ENCODE measurements at places on chromosomes 1 and 21.

DNA sequence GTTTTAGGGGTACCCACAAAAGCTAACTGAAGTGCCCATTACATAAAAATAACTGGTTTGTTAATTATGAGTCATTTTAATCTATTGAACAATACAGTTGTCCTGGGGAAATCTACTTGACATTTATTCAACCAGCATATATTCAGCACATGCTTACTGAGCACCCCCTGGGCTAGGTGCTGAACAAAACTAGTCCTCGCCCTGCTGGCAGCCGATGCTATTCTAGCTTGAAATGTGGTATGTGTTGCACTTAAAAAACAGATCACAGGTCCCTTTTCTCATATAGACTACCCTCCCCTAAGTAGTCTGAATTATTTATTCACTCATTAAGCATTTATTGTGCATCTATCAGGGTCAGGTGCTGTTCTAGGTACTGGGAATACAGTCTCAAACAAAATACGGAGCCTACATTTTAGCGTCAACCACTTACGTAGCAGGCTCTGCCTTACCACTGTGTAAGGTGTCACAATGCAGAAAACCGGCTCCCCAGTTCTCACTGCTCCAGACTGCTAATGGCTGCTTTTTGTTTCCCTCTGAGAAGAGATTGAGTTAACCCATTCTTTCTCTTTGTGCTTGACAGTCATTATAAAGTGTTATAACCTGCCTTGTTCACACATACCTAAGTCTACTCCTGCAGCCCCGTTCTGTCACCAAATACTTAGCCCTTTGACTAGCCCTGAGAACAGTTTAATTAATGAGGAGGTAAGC lies 57.1 kb downstream of the ADCY10 start:
- no peak for DNase-seq

- DNase-seq, result peak; percentile 27
Observed at GRCh38 chr1:207049974-207050391, 1.0 kb downstream of the YOD1 start.

DNA sequence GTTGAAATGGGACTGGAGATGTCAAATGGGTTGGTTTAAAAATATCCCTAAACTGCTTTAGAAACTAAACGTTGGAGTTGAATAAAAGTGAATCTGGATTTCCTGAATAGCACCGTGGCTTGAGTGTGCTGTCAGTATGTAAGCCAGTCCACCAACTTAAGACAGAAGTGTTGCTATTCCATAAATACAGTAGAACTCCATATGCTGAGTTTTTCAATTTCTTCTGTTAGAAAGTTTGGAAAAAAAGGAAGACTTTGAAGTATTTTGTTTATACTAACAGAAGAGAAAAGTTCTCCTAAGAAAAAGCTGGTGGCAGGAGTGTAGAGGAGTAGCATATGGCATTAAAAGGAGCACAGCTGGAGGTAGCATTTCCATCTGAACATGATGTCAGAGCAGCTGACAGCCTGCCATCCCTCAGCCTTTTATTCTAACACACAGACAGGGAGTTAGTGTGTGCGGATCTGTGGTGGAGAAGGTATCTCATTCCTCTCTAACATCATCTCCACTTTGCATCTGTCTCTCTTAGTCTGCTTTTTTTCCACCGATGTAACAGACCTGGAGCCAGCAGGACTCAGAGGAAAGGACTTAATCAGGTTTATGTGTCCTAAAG lies at the start of gene ZBTB18:
TSS of gene ZBTB18 (plus strand) at position 449 of the 610 bp plus-strand sequence. CDS start at position 598, 149 bp downstream.
- DNase-seq, result no peak

- no peak for DNase-seq
Observed at GRCh38 chr1:77584884-77585283, 97.6 kb downstream of the ZZZ3 start.

DNA sequence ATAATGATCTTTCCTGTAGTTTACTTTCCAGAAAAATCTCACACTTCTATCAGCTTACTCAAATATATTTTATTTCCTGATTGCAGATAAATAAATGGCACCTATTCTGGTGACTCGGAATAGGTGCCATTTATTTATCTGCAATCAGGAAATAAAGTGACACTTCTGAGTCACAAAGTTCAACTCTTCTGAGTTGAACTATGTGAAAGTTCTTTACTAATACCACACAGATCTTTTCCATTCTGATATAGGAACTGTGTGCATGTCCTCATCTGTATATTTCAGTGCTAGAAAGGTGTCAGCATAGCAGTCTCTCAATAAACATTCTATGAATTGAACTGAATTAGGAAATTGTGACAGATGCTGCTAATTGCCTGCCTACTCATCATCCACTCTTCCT lies 4.9 kb upstream of the VCAM1 start:
- DNase-seq, result no peak

DNA sequence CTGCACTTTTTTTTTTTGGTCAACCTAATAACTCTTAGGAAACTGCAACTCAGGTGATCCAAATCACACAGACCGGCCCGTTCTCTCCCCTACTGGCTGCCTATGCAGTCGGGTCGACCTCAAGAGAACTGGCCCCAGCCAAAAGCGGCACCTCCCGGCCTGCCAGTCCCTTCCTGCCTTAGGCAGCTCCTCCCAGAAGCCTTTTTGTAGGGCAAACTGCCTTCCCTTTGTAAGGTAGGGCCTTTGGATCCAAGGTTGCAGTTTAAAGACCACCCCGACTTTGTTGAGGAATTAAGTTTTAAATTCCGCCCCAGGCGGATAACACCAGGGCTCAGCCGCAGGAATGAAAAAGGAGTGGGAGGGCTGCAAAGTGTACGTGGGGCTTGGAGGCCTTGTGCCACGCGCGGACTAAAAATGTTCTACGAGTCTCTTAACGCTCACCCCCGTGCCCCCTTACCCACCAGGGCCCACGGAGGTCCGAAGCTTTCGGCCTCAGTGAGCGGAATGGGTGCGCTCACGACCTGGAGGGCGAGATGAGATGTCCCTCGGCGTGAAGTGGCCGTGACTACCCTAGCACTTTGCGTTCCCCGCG lies 642 bp upstream of the ST3GAL3 start:
- peak; percentile 22 for DNase-seq

DNA sequence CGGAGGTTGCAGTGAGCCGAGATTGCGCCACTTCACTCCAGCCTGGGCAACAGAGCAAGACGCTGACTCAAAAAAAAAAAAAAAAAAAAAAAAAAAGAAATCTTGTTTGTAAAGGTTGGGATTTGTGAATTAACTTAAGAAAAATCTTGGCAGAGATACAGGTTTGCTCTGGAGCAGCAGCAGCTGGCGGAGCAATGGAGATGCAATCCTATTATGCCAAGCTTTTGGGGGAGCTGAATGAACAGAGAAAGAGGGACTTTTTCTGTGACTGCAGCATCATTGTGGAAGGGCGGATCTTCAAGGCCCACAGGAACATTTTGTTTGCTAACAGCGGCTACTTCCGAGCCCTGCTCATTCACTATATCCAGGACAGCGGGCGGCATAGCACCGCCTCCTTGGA lies 5.6 kb downstream of the ZBTB8B start:
- DNase-seq, result no peak

- DNase-seq, result no peak
Observed at GRCh38 chr1:151799179-151800022, 5.8 kb downstream of the LINGO4 start.

DNA sequence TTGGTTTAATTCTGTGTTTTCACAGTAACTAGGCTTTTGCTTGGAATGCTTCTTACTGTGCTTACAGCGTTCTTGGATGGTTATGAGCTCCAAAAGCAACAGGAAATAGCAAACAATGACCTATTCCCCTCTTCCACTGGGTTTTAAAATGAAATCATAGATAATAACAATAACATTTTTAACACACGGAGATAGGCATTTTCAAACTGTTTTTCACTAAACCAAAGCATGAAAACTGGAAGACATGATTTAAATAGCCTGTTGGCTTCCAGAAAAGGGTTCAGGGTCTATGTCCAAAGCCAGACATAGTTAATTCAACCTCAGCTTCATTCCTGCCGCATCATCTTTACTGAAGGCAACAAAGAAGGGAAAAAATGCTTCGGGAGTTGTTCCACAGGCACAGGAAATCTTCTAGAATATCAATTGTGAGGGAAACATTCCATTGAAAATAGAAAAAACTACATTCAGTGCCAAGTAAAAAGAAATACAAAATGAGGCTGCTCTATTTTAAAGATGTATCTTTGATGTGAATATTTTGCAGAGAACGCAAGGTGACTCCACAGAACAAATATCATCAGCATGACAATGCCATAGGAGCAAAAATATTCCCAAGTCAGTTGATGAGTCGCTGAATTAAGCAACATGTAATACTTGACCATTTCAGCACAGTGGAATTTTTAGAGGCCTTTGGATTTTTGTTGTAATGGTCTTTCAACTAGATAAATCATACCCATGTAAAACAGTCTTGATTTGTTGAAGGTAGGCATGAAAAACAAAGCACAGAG lies 80.7 kb downstream of the NID1 start:
- DNase-seq, result no peak

- DNase-seq, result no peak
Observed at GRCh38 chr1:21124846-21125245, 51.9 kb downstream of the EIF4G3 start.

DNA sequence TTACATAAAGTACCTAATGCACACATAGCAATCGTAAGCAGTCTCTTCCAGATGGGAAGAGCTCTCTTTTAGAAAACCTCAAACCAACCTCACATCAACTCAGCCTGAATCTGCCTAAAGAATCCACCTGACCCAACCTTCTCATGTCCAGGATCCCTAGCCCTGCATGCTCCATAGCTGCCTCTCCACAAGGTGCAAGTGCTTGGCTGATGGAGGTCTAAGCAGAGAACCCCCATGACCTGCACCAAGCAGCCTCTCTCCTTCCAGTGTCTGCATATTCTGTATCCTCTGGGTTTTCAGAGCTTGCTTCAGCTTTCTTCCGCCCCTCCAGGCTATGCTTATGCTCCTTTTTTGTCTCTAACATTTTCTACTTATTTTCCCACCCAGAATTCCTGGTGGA lies 2.5 kb downstream of the LY9 start:
- DNase-seq, result no peak

GRCh38 chr1:3142236-3142635 lies 73.2 kb downstream of the PRDM16 start:
- no peak for DNase-seq

DNA sequence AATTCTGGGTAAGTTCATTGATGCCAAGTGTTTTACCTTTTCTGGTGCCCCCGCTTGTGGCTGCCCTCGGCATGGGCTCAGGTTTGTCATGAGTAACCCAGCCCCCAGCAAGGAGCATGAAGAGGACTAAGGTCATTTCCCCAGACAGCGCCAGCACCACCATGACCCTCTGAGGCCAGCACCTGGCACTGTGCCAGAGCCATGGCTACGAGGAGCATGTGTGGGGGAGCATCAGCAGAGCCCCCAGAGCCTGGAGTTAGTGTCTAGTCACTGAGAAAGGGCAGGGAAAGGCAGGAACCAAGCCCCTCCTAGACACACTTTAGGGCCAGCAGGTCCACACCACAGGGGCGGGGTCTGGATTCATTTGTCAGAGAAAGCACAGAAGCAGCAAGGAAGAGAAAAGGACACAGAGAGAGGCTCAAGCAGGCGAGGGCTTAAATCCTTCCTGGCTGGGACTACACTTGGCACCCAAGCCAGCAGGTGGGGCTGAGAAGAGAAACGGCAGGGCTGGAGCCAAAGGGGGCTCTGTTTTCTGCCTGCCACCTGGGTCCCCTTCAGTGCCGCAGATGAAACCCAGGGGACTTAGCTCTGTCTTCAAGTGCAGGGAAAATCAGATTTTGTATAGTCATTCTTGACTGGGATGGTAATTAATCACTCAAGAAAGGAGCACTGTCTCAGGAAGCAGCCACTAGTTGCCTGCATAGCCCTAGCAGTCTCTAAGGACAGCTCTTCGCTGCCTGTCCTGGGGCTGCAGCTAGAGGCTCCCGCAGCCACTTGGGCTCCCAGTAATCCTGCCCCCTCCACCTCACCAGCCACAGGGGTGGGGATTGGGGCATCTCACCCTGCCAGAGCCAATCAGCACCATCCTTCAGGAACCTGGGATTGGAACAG lies 79.6 kb upstream of the ZC3H12A start:
- DNase-seq, result no peak

- no peak for DNase-seq
Observed at GRCh38 chr1:198880818-198881597, 242.2 kb downstream of the PTPRC start.

GRCh38 chr21:46326110-46326703 lies 2.3 kb downstream of the PCNT start:
- DNase-seq, result no peak

DNA sequence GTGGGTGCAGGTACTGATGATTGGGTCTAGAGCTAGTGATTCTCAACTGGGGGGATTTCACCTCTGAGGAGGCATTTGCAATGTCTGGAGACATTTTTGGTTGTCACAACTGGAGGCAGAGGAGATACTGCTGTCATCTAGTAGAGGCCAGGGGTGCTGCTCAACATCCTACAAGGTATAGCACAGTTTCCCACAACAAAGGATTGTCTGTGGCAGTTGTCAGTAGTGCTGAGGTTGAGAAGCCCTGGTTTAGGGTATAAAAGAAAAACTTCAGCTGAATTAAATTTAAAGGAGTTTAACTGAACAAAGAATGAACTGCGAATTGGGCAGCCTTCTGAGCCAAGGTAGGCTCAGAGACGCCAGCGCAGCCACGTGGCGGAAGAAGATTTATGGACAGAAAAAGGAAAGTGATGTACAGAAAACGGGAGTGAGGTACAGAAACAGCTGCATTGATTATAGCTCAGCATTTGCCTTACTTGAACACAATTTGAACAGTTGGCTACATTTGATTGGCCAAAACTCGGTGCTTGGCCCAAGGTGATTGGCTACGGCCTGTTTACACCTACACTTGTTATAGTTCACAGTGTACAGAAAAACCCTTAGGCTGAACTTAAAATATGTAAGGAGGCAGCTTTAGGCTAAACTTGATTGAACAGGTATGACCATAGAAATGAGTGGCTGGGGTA lies 40.4 kb downstream of the MPZL1 start:
- no peak for DNase-seq

GRCh38 chr1:6083801-6084446 lies 38.2 kb downstream of the KCNAB2 start:
- no peak for DNase-seq

DNA sequence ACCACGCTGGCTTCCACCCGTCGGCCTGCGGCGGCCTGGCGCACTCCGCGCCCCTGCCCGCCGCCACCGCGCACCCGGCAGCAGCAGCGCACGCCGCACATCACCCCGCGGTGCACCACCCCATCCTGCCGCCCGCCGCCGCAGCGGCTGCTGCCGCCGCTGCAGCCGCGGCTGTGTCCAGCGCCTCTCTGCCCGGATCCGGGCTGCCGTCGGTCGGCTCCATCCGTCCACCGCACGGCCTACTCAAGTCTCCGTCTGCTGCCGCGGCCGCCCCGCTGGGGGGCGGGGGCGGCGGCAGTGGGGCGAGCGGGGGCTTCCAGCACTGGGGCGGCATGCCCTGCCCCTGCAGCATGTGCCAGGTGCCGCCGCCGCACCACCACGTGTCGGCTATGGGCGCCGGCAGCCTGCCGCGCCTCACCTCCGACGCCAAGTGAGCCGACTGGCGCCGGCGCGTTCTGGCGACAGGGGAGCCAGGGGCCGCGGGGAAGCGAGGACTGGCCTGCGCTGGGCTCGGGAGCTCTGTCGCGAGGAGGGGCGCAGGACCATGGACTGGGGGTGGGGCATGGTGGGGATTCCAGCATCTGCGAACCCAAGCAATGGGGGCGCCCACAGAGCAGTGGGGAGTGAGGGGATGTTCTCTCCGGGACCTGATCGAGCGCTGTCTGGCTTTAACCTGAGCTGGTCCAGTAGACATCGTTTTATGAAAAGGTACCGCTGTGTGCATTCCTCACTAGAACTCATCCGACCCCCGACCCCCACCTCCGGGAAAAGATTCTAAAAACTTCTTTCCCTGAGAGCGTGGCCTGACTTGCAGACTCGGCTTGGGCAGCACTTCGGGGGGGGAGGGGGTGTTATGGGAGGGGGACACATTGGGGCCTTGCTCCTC lies 1.9 kb downstream of the OLIG2 start:
- no peak for DNase-seq

- no peak for DNase-seq
Observed at GRCh38 chr1:171817511-171818265, 23.6 kb upstream of the DNM3 start.

GRCh38 chr1:204480515-204480914 lies 14.1 kb downstream of the PIK3C2B start:
- peak; percentile 35 for DNase-seq
